GDM1 (cell line): ENCODE measurements at places on chromosomes 7 and 10.
A peak's percentile ranks its signal among the peaks of the same experiment; 100 is the strongest.

DNA sequence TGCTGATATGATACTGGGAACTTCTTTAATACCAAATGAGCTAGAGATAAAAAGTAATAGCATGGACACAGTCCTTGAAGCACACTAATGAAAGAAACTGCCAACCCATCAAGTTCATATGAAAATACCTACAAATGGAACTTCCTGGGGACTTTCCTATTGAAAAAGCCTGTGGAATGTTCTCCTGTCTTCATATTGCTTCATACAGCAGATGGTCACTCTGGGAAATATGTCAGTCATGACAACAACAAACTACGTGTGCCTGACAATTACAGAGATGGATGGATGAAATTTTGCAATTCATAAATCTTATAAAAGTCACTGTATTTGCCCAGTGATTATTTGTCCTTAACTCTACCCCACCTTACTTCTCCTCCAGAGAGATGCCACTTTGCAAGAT, 106.6 kb upstream of the COL1A2 start:
- DNase-seq, result no peak

- DNase-seq, result no peak
Measured at GRCh38 chr7:158357106-158357897, 230.3 kb downstream of the PTPRN2 start.

GRCh38 chr7:42426163-42426562, 189.2 kb upstream of the GLI3 start:
- no peak for DNase-seq

GRCh38 chr7:117137868-117138267, 184.6 kb downstream of the ST7 start:
- no peak for DNase-seq

DNA sequence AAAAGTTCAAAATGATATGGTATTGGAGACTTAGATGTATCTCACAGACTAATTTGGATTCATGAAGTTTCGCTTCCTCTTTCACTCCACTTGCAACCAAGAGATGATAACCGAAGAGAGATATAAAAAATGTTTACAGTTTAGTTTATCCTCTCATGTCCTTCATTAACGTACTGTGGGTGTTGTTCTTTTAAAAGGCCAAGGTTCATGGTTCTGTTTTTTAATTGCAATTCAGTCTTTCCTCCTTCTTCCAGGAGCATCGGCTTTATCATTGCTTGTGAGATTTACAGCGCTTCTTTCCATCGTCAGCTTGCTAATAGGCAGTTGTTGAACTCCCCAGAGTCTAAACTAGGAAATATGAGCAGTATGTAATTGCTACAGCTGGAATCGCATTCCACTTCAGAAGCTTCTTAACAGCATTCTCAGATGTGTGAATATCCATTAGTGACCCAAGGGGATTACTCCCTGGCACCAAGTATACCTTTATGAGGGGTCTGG, 75.9 kb upstream of the HGF start:
- no peak for DNase-seq

GRCh38 chr10:48522011-48522765, 82.7 kb downstream of the ARHGAP22 start:
- DNase-seq, result no peak

DNA sequence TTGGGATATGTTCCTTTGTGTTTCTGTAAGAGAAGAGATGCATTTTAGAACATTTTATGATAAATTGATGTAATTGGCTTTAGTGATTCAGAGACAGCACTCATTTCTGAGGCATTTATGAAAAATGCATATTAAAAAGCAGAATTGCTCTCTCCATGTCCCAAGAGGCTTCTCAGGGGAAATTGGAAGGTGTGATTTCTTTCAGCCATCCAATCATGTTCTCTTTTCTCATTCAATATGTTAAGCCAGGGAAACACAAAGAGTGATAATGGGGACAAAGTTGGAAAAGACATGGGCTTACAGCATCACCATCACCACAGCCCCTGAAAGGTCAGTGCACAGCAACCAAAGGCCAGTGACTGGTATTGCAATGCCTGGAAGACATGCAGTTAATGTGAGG, 129.9 kb upstream of the COL1A2 start:
- no peak for DNase-seq

DNA sequence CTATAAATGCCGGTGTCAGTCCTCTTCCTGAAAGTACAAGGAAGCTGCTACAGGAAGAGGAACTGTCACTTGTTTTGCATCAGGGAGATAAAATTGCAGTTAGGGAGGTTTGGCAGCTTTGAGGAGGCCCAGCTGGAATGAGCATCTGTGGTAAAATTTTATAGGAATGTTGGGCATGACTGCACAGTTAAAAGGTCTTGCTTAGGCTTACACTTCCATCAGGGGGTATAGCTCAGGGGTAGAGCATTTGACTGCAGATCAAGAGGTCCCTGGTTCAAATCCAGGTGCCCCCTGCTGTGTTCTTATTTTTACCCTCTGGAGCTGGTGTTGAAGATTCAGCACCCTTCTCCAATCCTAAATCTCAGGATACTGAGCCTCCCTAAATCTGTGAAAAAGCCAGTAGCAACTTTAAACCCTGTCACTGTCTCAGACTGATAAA, 65.9 kb downstream of the ZNF467 start:
- peak; percentile 45 for DNase-seq

DNA sequence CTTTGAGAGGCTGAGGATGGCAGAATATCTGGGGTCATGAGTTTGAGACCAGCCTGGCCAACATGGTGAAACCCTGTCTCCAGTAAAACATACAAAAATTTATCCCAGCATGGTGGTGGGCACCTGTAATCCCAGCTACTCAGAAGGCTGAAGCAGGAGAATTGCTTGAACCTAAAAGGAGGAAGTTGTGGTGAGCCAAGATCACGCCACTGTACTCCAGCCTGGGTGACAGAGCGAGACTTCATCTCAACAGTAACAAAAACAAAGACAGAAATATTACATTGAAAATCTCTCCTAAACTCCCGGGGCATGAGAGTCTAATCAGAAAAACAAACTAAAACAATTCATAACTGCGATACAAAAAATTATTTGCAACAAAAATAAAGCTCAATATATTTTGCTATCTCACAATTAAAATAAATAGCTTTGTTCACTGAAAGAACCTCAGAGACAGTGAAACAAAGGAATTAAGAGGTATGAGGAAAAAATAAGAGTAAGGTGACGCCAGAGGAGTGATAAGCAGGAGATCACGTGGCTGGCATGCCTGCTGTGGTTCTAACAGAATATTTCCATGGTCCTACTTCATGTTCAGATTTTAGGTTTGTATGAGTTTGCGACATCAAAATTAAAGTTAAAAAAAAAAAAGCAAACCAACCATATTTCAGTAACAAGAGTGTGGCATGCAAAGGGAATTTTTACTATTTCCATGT, 527.7 kb upstream of the POM121L12 start:
- no peak for DNase-seq

DNA sequence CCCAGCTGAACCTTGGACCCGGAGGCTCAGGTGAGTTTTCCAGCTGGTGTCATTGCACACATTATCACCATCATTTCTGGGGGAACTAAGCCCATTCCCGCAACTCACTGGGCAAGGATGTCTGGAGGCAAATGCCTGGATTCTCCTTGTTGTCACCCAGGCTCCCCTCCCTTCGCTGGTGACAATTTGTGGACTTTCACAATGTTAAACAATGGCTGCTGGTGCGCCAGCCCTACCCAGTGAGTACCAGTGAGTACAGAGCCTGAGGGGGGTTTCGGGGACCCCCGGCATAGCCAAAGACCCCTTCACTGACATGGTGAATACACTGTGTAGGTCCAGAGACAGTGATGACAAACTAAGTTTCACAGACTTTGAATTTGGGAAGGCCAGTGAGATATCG, 189.2 kb downstream of the ADARB2 start:
- DNase-seq, result no peak

DNA sequence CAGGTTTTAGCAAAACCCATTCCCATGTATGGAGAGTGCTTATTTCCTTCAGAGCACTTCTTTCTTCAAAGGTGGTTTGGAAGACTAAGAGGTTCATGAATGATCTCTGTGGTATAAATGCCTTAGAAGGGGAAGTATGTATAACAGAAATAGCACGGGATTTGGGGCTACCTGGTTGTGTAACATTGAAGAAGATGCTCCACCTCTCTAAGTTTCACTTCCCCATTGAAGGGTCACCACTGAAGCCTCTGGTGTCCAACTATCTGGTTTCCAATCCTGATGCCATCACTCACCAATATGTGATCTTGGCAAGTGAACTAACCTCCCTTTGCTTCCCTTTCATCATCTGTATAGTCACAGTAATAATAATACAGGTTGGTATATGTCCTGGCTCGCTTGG, 37.2 kb downstream of the CYCS start:
- no peak for DNase-seq

DNA sequence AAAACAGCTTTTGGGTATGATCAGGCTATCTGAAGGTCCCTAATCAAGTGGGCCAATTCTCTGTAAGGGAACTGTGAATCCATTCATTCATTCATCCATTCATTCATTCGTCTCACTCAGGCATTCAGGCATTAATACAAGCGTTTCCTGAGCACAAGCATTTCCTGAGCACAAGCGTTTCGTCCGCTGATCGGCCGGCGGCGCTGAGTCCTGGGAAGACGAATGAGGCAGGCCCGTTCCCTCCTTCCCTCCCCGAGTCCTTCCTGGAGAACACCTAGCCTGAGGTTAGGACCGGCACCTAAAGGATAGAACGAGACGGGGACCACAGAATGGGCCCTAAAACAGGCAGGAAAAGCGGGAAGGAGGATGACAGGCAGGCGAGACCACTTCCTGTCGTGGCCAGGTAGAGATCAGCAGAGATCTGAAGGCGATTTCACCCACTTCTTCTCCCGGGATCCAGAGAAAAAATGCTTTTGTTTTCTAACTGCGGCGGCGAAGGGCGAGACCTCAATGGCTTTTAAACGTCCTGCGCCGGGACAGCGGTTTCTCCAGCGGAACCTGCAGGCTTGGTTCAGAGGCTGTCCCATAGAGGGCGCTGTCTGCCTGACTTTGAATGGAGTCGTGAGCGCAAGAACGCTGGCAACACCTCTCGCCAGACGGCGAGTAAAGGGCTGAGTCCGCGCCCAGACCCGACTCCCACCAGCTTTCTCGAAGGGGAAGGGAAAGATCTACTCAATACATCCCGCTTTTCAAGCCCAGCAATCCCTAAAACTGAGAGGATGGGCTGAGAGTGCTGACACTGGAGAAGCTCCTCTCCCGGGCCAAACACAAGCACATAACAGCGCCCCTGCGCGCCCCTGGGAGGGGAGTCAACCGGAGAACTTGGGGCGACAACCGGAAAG, 2.9 kb upstream of the HMX3 start:
- DNase-seq, result peak; percentile 64

DNA sequence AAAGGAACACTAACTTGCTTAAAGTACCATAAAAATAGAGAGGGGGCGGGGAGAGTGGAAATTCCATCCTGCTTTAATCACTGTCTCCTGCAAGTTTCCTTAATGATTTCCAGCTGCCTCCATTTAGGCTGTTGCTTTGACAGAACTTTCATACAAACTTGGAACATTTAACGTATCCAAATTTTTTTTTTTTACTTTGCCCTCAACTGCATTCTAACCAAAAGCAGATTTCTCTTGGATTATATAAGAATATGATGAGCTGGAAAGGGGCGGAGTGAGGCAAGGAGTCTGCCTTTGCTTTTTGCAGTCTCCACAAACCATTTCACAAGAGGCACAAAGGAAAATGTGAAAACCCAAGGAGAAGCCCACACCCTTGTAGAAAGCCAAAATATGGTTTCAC, 46.6 kb upstream of the COL1A2 start:
- DNase-seq, result no peak

GRCh38 chr7:96424411-96424810, 102.5 kb upstream of the SLC25A13 start:
- no peak for DNase-seq

GRCh38 chr10:34854147-34854601, 39.1 kb upstream of the PARD3 start:
- no peak for DNase-seq

DNA sequence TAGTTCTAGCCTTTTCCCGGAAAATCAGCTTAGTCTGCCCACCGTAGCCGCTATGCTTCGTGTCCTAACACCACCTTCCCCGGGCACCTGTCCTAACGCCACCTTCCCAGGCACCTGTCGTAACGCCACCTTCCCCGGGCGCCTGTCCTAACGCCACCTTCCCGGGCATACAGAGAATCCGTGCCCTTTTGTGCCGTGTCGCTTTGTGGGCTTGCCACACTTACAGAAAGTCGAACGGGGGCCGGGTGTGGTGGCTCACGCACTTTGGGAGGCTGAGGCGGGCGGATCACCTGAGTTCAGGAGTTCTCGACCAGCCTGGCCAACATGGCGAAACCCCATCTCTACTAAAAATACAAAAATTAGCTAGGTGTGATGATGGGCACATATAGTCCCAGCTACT, 73.6 kb upstream of the DNAJB6 start:
- DNase-seq, result no peak

GRCh38 chr7:137873979-137874777, 27.4 kb upstream of the DGKI start:
- no peak for DNase-seq

- DNase-seq, result no peak
Measured at GRCh38 chr7:71768450-71768849, 636.5 kb downstream of the GALNT17 start.

- no peak for DNase-seq
Measured at GRCh38 chr10:59872892-59873463, 33.4 kb downstream of the CCDC6 start.

GRCh38 chr10:123154711-123155505, 706 bp downstream of the BUB3 start:
- DNase-seq, result no peak

- DNase-seq, result no peak
Measured at GRCh38 chr10:70474780-70475179, 3.8 kb upstream of the PALD1 start.

GRCh38 chr7:19351341-19352304, 206.4 kb upstream of the FERD3L start:
- no peak for DNase-seq

GRCh38 chr10:119500123-119500795, 42.3 kb downstream of the RGS10 start:
- DNase-seq, result no peak

DNA sequence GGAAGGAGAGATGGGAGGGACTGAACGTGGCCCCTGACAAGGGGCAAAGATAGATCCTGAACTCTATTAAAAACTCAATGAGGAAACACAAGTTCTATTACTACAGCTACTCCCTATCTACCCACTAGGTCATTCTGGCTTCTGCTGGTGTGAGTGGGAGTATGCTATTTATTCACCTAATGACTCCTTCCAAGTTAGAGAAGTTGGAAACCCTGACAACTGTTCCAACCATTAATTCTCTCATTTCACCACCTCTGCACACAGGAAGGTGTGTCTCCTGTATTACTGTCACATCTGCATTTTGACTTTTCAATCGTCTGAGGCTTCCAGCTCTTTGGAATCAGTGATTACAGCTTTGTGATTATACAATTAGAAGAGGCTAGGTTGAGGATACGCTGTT, 169.4 kb upstream of the ADO start:
- DNase-seq, result no peak

GRCh38 chr7:4470246-4470645, 211.8 kb upstream of the FOXK1 start:
- DNase-seq, result no peak

- DNase-seq, result no peak
Measured at GRCh38 chr10:132859084-132859855, 73.3 kb upstream of the NKX6-2 start.

DNA sequence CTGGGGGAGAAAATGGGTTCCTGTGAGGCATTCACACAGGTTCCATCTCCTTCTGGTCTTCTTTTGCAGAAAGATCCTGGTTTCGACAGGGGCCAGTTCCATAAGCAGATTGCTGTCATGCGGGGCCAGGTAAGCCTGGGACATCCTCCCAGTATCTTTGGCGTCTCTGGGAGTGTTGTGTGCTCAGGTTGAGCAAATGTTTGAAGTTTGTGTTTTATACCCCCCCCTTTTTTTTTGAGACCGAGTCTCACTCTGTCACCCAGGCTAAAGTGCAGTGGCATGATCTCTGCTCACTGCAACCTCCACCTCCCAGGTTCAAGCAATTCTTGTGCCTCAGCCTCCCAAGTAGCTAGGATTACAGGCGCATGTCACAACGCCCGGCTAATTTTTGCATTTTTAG, 20.0 kb downstream of the AVPI1 start:
- no peak for DNase-seq
